ENCODE measurements at places on chromosomes 12 and 14.

DNA sequence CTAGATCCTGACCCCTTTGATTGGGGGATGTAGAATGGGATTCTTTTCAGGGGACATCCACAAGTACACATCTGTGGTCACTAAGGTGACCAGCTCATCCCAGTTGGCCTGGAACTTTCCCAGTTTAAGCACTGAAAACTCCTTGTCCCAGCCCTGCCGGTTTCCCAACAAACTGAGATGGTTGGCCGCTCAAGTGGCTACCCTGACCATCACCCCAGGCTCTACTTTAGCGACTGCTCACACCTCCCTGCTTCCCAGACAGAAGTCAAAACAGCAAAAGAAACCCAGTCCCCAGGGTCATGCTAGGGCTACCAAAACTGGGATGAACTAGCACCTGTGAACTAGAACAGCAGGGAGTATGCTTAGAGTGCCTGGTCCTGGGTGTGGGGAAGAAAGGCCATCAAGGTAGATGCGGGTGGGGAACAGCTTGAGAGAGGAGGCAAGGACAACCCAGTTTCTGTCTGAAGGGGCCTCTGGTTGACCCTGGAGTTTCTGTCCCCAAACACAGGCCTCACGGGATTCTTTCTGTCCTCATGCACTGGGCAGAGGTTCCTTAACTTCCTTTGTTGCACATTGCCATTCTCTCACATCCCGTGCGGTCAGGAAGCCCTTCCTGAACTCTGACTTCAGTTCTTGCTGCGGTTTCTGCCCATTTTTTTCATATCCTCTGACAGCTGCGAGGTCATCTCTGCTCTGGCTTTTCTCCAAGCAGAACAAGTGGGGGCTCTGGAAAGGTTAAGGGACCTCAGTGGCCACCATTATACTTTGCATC, 1.6 kb downstream of the LTB4R start:
- DNase-seq = peak; percentile 47

GRCh38 chr12:122204167-122205052, 901 bp downstream of the B3GNT4 start:
- no peak for DNase-seq

DNA sequence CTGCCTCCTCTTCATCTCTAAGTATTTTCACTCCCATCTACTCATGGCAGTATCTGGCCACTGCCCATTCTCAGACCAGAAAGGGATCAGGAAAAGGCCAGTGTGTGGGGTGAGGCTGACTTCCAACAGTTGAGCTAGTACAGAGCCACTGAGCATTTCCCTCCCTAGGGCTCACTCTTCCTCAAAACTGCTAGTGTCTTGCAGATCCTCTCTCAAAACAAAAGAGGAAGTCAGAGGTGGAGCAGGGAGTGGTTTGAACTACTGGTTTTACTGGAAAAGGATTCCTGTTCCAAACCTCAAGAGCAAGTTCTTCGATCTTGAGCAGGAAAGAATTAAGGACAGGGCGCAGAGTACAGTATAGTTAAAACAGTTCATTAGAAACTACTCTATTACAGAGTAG, 11.7 kb upstream of the RNASE10 start:
- DNase-seq = no peak

DNA sequence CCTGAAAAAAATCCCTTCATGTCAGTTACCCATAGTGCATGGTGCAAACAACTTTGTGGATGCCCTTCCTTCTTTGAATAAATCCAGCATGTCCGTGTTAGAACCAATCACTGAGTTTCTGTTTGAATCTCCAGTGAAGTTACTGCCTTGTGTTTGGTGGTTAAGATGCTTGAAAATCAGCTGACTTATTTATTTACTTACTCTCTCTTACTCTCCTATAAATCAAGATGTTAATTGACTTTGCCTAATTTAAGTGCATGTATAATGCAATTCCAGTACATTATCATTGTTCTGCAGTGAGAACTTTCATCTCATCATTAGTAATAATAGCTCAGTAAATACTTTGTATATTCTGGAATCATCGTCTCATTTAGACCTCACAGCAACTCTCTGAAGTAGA, 114.2 kb downstream of the ESRRB start:
- DNase-seq = no peak

DNA sequence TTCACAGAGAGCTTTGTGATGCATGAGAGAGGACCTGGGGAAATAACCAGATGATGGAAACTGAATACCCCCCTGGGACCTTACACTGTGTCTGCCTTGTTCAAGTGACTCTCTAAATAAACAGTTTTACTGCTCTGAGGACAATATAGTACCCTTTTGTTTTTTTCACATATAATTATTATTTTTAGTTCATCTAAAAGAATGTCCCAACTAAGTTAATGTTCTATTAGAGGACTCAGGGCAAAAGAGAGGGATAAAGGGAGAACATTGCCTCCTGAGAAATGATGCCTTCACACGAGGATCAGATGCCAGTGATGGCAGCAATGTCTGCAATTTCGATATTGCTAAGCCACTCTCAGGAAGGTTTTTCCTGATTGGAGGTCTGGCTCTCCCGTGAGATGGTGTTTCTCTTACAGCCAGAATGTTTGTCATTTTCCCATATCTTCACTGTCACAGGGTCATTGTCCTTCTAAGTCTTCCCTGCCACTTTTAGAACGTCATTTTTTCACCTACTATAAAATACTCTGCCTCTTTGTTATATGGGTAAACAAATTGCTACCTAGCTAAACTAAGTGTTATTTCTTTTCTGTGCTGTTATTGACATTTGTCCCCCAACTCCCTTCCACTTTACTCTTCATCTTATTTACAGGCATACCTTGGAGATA, 201.6 kb downstream of the RAD51B start:
- DNase-seq = no peak

DNA sequence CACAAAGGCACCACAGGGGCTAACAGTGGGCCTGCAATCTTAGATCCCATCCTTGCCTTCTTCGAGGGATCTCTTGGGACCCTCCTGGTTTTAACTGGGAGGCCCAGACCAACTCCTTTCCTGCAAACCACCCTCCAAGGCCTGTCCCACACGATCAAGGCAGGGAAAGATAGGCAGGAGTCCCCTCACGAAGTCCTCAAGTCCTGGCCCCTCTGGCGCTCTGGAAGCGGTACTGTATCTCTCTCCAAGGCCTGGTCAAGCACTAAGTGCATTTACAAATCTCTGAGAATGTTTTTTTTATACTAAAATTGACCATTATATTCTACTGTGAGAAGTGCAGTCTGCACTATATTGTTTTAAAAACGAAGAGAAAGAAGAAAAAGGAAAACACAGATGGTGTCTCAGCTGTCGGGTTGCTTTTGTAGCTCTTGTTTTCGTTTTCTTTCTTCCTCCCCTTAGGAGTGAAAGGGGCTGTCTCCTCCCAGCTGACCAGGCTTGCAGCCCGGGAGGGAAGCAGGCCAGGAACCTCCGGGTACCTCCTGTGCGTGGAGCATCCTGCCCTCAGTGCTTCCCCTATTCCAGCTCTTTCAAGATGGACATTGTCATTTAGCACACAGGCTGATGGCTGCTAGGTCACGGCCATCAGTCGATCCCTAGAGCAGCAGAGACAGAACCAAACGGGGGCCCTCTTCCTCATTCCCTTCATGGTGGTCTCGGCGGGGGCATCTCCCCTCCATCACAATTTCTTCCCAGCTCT, 56.7 kb downstream of the FAM222A start:
- peak; percentile 6 for DNase-seq

DNA sequence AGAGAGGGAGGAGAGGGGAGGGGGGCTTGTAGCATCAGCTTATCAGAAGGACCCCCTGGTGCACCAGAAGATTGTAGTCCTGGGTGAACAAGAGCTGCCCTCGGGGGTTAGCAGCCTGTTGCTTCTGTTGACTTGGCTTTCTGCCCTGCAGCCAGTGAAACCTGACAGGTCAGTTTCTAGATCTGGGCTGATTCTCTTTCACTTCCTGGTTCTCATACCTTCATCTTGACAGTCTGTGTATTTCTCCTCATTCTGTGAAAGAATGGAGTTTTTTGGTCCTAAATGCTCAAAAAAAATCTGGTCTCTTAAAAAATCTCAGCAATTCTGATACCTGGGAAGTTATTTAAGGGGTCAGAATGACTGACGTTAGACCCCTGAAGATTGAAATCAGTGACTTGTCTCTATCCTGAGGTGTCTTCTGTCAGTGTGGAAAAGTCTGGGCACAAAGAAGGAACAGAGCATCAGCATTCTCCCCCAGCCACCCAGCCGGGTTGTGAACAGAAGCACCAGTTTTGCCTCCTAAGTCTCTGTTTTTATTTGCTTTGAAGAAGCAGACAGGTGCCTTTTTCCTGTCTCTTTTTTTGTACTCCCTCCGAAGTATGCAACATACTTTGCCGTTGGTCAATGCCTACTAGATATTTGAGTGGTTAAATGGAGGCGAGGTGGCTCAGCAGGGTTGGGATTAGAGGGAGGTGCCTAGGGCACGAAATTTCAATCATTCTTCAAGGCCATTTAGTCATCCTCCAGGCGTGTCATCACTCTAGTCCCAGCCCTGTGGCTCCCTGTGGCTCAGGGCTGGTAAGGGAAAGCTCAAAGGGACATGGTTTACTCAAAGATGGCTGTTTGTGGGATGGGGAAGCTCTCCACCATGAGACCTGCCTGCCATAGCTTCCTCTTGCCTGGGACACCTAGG, 24.0 kb downstream of the TTC9 start:
- DNase-seq = no peak

- DNase-seq = no peak
Measured at GRCh38 chr12:94074980-94075629, 73.3 kb upstream of the PLXNC1 start.

GRCh38 chr12:68016136-68016535, 26.9 kb downstream of the IFNG-AS1 start:
- DNase-seq = no peak

GRCh38 chr12:32125455-32126084, 18.9 kb downstream of the BICD1 start:
- no peak for DNase-seq

- DNase-seq = no peak
Measured at GRCh38 chr12:131366261-131366871, 344.5 kb upstream of the SFSWAP start.

DNA sequence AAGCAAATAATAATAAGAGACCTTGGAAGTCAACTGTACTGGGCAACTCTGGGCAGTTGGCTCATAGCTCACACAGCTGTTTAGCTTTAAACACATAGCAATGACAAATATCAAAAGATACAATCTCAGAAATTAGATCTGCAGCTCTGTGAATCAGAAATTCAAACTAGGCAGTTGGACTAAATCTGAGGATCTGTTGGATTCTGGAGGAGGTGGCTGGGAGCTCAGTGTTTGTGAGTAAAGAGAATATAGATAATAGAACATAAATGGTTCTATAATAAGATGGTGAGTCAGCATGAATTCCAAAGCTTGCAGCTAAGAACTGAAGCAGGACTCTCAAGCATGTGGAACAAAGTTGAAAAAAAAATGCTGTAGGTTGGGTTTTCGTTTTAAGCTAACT, 1949.4 kb upstream of the SEL1L start:
- no peak for DNase-seq

GRCh38 chr14:105023791-105024480, 3.1 kb upstream of the CDCA4 start:
- DNase-seq = no peak

- DNase-seq = no peak
Measured at GRCh38 chr14:72615451-72616121, 278.3 kb downstream of the DPF3 start.

DNA sequence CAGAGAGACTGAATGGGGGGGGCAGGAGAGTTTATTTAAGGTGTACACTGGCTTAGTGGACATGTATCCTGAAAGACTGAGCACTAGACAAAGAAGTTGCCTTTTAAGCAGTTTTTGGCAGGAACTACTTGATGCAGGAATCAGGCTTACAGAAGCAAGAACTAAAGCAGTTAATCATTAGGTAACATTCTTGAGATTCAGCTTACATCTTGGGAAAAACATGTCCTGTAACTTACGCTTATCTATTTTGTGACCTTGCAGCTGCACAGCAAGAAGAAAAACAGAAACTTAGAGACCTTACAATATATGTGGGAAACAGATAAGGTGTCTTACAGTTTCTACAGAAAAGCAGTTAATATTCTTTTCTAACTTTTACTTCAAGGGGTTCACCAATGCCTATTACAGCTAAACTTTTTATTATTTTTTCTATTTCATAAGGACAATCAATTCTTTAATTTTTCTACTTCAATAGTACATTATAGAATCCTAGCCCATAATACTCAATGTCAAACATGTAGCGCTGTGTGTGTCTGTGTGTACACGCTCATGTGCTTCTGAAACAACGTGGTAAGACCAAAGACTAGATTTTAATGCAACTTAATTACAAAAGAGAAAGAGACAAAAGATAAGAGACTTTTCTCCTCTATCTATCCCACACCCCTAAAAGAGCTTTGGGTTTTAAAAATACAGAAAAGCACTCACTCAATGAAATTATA, 276.9 kb downstream of the PRKD1 start:
- no peak for DNase-seq

DNA sequence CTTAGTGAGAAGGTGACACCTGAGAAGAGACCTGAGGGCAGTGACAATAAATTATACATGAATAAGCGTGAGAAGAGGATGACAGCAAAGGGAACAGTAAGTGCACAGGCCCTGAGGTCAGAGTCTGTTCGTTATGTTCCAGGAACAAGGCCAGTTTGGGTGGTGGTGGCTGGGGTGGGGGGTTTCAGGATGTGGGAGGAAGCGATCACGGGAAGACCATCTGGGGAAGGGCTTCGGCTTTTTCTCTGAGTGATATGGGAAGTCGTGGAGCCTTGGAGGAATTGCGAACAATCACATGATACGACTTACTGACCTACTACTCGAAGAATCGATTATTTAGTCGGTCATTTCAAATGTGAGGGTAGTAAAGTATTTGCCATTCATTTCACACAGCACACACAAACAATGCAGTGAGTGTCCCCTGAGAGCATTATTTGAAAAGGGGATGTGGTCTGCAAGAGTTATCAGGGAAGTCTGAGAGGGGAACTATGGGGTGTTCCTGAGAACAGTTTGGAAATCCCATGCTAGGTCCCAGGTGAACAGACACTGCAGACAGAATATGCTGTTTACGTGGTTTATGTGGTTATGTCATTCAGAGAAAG, 94.7 kb downstream of the SLC38A1 start:
- no peak for DNase-seq

- DNase-seq = no peak
Measured at GRCh38 chr14:69570836-69571330, 3.8 kb downstream of the CCDC177 start.

DNA sequence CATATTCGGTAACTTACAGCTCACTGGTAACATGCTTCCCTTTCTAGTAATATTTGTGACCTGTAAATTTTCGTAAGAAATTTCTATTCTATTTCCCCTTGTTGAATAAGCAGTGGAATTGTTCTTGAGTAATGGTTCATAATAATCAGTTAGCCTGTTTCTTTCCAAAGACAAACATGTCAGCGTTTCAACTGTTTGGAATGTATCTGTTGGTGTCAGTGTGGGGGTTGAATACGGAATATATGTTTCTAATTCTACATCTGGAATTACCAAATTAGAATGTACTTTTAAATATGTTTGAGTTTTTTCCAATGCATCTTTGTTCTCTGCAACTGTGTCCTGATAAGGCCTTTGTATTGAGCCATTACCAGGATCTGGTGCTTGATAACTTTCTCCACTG, 2.0 kb downstream of the BBS10 start:
- DNase-seq = no peak

GRCh38 chr14:84468153-84468552, 1061.8 kb upstream of the FLRT2 start:
- no peak for DNase-seq

GRCh38 chr14:30177781-30178180, 250.1 kb upstream of the PRKD1 start:
- no peak for DNase-seq

GRCh38 chr14:88553886-88554456, 836 bp downstream of the PTPN21 start:
- no peak for DNase-seq

All from activated naive CD8-positive, alpha-beta T cell treated with anti-CD3 and anti-CD28 coated beads, Interleukin-2, amount 10 ng/mL, durations not matched to agents 7 days and 5 days (primary cell).